Activated B cell treated with CpG ODN at 0.5 μM for 24 hours (primary cell): ENCODE measurements at places on chromosomes 6 and 20.
A peak's percentile ranks its signal among the peaks of the same experiment; 100 is the strongest.

GRCh38 chr20:39800548-39800947, 838.4 kb downstream of the DHX35 start:
- no peak overlapping the region for H3K4me3 ChIP-seq
- no peak for DNase-seq
- H3K27ac ChIP-seq, result no peak overlapping the region
- no peaks in the 10 kb centered on the region for H3K36me3 ChIP-seq
- peaks cover 3% of the 10 kb centered on the region for H3K27me3 ChIP-seq

DNA sequence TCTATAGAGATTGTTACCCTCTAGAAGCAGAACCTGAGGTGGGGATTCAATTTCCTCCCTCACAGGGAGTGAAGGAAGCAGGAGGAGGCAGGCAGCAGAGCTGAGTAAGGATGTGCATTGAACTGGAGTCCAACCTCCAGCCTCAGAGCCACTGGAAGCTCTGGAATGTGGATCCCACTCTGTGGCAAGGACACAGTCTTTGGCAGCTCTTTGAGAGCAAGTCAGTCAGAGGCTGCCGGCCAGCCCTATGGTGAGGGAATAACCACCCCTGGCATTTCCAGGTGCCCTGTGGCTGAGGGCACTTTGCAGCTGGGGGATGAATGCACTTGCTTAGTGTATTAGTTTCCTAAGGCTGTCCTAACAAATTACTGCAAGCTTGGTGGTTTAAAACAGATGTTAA, 37.2 kb downstream of the EBF4 start:
- H3K4me3 ChIP-seq, result no peak overlapping the region
- no peak for DNase-seq
- H3K36me3 ChIP-seq, result no peaks in the 10 kb centered on the region
- H3K27me3 ChIP-seq, result peaks cover 36% of the 10 kb centered on the region

DNA sequence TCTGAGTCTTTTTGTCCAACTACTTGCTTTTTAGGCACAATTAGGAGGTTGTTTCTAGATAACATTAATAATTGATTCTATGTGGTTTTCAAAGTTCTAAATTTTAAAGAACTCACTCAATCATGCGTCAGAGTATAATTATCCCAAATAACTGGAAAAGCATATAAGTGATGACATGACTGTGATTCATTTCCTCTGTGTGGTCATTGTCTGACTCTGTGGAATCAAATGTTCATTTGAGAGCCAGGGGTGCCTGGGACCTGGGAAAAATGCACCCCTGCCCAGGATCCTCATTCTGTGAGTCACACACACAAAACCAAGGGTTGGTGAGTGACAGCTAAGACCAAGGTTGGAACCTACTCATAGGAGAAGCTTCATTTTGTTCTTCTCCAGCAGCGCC, 127.1 kb upstream of the MLIP start:
- no peaks in the 10 kb centered on the region for H3K36me3 ChIP-seq
- H3K27ac ChIP-seq, result no peak overlapping the region
- no peak overlapping the region for H3K4me3 ChIP-seq
- H3K4me1 ChIP-seq, result no peaks in the 10 kb centered on the region

DNA sequence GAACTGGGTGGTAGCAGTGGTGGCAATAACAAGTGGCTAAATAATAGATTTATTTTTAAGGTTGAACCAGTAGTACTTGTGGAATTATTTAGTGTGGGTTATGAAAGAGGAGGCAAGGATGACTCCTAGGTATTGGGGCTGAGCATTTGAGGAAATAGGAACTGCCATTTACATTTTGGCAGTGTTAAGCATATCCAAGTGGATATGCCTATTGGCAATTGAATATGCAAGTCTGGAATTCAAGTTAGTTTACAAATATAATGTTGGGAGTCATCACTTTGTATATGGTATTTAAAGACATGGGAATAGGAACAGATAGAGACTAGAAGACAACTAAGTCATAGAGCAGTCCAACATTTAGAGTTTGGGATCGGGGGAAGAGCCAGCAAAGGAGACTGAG, 25.9 kb downstream of the PEX3 start:
- peaks cover 66% of the 10 kb centered on the region for H3K36me3 ChIP-seq
- no peak for DNase-seq
- no peak overlapping the region for H3K4me3 ChIP-seq
- H3K27ac ChIP-seq, result no peak overlapping the region
- no peaks in the 10 kb centered on the region for H3K27me3 ChIP-seq

- H3K36me3 ChIP-seq, result peaks cover 75% of the 10 kb centered on the region
- peaks cover 96% of the 10 kb centered on the region for H3K4me1 ChIP-seq
- H3K27me3 ChIP-seq, result no peaks in the 10 kb centered on the region
- H3K27ac ChIP-seq, result peak overlapping the region; percentile 95
These were observed 5.1 kb downstream of the CCR6 start for GRCh38 chr6:167127785-167128531.

DNA sequence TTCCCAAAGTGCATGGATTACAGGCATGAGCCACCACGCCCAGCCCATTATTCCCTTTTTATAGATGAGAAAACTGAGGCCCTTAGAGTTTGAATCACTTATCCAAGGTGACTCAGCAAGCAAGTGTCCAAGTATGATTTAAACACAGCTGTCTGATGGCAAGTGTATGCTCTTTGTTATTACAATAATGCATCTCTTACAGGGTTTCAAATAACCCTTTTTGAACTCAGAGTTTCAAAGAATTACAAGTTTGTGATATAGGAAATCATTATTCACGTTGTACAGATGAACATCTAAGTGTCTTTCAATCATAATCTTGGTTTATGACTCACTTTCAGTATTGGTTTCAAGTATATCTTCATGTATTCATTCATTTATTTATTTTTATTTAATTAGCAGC, 63.0 kb downstream of the CD83 start:
- H3K36me3 ChIP-seq, result peaks cover 21% of the 10 kb centered on the region
- no peak for DNase-seq
- no peaks in the 10 kb centered on the region for H3K4me1 ChIP-seq
- H3K27me3 ChIP-seq, result no peaks in the 10 kb centered on the region
- H3K4me3 ChIP-seq, result no peak overlapping the region
- no peak overlapping the region for H3K27ac ChIP-seq

- H3K27me3 ChIP-seq, result no peaks in the 10 kb centered on the region
- no peaks in the 10 kb centered on the region for H3K36me3 ChIP-seq
- H3K4me1 ChIP-seq, result no peaks in the 10 kb centered on the region
- no peak overlapping the region for H3K4me3 ChIP-seq
These were observed 125.0 kb upstream of the ID4 start for GRCh38 chr6:19712012-19712688.

GRCh38 chr20:14493408-14493807, 156.0 kb upstream of the FLRT3 start:
- H3K4me3 ChIP-seq, result no peak overlapping the region
- no peak for DNase-seq
- no peaks in the 10 kb centered on the region for H3K4me1 ChIP-seq
- H3K36me3 ChIP-seq, result no peaks in the 10 kb centered on the region

DNA sequence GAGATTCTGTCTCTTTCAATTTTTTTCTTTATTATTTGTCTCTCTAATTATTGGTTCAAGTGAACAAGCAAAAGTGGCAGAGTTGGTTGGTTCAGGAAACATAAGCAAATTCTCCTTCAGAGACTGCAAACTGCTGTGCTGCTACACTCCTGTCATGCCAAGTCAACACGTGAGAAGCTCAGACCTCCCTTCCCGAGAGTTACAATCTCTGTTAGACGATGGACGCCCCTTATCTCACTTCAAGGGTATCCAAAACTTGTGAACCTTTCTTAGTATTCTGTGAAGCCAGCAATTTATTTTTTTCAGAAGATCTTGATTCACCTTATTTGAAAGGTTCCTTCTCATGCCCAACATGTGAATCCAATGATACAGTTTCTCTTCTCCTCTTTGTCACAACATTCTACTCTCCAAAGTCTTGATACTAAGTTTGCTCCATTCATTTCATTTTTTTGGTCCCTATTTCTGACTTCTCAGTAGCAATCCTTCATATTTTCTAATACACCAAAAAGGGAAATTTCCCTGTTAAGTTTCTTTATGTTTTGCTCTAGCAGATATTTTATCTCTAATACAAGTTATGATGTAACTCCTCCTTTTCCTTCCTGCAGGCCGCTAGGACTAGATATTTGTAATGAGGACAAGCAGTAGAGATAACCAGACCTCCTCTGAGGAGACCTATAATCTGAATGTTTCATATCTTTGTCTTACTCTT, 448.8 kb upstream of the CITED2 start:
- H3K36me3 ChIP-seq, result no peaks in the 10 kb centered on the region
- no peak overlapping the region for H3K4me3 ChIP-seq
- peaks cover 14% of the 10 kb centered on the region for H3K27me3 ChIP-seq
- no peaks in the 10 kb centered on the region for H3K4me1 ChIP-seq

GRCh38 chr20:48635791-48636267, 192.0 kb downstream of the PREX1 start:
- H3K36me3 ChIP-seq, result peaks cover 88% of the 10 kb centered on the region
- DNase-seq, result no peak
- no peaks in the 10 kb centered on the region for H3K27me3 ChIP-seq
- no peak overlapping the region for H3K4me3 ChIP-seq
- no peaks in the 10 kb centered on the region for H3K4me1 ChIP-seq

GRCh38 chr20:34916774-34917354, 38.7 kb downstream of the GSS start:
- no peaks in the 10 kb centered on the region for H3K4me1 ChIP-seq
- peaks cover 6% of the 10 kb centered on the region for H3K36me3 ChIP-seq
- DNase-seq, result no peak
- H3K27ac ChIP-seq, result no peak overlapping the region

DNA sequence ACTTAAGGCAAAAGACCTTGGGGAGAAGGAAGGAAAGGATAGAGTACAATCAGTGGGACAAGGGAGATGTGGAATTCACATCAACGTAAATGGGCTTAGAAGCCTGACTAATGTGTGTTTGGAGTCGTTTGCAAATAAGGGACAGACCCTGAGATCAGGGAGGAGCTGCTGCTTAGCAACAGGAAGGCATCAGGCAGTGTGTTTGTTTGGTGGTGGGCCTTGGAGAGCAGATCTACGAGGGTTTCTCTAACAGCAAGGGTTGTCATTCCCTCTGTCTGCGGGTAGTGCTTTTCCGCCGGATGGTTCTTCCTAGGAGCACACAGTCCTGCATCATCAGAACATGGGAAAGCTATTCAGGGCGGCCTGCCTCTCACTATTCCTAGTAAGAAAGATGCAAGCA, 40.4 kb downstream of the C6orf118 start:
- H3K27ac ChIP-seq, result no peak overlapping the region
- H3K4me3 ChIP-seq, result no peak overlapping the region
- no peaks in the 10 kb centered on the region for H3K36me3 ChIP-seq

DNA sequence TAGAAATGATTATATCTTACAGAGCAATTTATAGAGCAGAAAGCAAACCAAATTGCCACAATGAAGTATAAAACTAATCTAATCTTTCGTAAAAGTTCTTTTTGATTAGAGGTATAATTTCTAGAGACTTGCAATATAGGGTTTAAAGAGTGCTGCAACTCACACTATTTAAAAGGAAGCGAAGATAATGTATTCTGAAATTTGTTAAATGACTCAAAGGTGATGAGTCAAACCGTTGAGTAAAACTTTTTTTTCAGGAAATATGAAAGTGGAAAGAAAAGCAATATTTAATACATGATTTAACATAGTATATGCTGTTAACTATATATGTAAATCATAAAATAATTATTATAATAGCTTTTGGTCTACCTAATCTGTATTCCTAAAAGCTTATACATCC, 133.6 kb downstream of the SYNE1 start:
- DNase-seq, result no peak
- H3K4me3 ChIP-seq, result no peak overlapping the region
- H3K27ac ChIP-seq, result no peak overlapping the region
- no peaks in the 10 kb centered on the region for H3K4me1 ChIP-seq
- no peaks in the 10 kb centered on the region for H3K27me3 ChIP-seq

DNA sequence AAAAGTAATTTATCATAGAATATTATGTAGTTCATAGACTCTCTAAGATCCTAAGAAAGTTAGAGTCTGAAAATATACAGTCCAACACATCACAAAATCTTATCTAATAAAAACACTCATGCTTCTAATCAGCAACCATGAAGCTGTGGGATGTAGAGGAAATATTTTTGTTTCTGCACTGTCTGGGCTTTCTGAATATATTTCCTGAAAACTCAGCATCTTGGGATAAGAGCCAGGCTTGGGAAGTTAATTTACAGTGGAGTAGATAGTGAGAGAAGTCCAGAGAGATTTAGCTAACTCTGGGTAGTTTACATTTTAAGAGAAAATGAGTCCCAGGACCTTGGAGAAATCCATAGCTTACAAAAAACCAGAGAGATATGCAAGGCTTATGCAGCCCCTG, 150.4 kb upstream of the BMP5 start:
- no peak overlapping the region for H3K4me3 ChIP-seq
- H3K27me3 ChIP-seq, result no peaks in the 10 kb centered on the region
- no peak for DNase-seq
- H3K27ac ChIP-seq, result no peak overlapping the region
- H3K36me3 ChIP-seq, result no peaks in the 10 kb centered on the region
- H3K4me1 ChIP-seq, result no peaks in the 10 kb centered on the region

DNA sequence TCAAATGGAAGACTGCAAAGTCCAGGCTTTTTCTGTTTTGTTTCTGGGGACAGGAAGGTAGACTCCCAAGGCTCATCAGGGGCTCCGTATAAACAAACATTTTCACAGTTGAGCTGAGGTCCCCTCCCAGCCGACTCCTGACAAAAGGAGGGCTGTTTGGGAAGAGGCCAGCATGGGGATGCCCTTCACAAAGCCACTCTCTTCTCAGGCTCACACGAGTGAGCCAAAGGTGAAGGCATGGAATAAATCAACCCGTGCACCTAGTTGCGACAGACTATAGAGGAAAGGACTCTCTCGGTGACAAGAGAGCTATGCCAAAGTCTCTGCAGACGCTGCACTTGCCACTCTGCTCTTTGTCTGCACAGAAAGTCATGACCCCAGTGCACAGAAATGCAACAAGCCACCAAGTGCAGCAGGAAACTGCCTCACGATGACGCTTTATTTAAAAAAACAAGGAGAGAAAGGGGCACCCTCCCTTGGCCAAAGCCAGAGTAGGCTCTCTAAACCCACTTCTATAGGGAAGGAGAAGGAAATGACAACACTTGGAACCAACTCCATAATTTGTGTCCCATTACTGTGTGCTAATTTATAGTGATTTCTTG, 21.0 kb downstream of the JAG1 start:
- H3K27me3 ChIP-seq, result peaks cover 17% of the 10 kb centered on the region
- H3K36me3 ChIP-seq, result no peaks in the 10 kb centered on the region
- no peak overlapping the region for H3K4me3 ChIP-seq
- H3K4me1 ChIP-seq, result no peaks in the 10 kb centered on the region
- H3K27ac ChIP-seq, result no peak overlapping the region

DNA sequence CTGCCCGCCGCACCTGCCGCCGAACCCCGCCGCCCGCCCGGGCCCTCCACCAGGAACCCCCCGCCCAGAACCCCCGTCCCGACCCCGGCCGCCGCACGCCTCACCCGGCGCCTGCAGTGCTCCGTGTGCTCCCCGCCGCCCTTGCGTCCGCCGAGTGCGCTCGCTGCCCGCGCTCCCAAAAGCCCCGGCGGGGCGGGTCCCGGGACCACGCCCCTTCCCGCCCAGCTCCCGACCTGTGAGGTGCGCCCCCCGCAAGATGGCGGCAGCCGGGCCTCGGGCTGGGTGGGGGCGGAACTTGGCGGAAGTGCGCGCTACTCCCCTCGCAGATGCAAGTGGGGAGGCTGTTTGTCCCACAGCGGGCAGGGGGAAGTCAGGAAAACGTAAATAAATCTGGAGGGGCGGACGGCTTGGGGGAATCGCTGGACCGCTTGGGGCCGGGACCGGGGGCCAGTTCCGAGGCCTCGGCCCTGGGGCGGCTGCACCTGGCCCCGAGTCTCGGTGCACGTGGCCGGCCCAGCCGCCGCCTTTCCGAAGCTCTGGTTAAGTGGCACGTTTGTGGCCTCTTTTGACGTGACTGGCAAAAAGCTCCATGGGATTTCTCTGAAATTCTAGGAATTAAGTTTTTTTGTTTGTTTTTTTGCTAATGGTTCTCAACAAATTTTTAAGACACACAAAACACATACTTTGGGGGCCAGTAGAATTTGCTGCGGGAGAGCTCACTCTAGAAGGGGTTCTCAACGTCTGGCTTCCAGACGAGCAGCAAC, at the start of gene EZR:
Gene EZR (minus strand): TSS at position 156 of the 764 bp plus-strand sequence. CDS start 1,275 bp downstream, outside the sequence.
- peaks cover 36% of the 10 kb centered on the region for H3K36me3 ChIP-seq
- peaks cover 51% of the 10 kb centered on the region for H3K4me1 ChIP-seq
- H3K4me3 ChIP-seq, result peak within 1 kb of the TSS; percentile 100
- H3K27ac ChIP-seq, result peak within 1 kb of the TSS; percentile 95
- DNase-seq, result peak; percentile 80
